ENCODE measurements at places on chromosomes 4 and X.
A peak's percentile ranks its signal among the peaks of the same experiment; 100 is the strongest.

DNA sequence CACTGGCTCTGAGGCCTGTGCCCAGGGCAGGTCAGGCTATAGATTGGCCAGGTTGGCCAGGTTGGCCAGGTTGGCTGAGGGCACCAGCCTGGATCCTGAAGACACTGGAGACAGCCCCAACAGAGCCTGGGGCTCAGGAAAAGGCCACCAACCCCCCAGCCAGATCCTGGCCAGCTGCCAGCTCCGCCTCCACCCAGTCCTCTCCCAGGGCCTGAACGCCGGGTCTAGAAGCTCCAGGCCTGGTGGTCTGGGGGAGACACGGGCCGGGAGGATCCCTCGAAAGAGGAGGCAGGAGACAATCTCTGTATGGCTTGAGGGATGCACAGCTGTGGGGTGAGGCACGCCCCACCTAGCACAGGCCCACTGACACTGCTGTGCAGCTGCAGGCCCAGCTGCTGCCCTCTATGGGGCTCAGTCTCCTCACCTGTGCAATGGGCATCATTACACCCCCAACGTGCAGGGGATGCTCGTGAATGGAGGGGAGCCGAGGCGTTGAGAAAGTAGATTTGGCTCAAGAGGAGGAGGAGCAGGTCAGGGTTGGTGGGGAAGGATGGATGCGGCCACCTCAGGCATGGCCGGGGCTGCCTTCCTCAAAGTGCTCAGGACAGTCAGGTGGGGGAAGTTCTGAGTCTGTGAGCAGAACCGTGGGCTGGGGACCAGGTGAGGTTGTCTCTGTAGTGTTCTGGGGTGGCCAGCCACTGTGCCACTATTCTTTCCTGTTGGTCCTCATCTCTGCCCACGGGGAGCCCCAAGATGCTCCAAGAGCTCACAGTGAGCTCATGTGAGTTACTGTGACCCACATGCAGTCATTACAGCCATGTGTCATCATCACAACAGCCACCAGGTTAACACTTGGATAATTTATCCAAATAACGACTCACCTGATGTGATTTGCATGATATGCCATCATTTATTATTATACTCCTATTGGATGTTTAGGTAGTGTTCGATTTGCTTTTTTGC, 10.8 kb upstream of the GAGE10 start:
- no peak for DNase-seq

DNA sequence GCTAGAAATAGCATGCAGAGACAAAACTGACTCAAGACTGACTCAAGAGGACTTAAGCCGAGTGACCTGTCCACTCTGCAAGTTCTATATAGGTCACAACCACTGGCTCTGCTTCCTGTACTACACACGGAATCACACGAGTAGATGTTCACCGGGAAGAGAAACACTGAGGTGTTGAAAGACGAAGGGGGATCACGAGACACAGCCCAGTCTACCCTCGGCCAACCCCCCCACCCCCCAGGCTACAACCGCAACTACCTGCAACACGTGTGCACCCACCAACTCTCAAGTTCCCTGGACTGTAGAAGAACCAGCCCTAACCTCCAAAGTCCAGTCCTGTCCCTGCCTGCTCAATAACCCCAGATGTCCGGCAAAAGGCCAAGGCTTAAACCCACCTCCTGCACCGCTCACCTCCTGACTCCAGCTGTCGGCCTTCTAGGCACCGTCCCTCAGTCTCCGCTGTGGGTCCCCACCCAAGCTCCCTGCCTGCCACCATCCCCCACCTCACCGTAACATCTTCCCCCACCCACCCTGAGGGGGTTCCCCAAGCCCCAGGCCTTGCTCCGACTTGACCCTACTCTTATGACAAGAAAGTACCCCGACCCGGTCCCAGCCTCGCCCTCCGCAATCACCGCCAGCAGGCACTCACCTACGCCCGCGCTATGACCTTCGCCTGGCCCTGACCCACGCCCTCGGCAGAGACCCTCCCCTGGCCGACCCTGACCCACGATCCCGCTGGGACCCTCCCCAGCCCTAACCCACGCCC, 739 bp downstream of the GAK start:
- peak; percentile 49 for DNase-seq

- DNase-seq, result no peak
Observed at GRCh38 chr4:81981218-81981617, 392.6 kb downstream of the HNRNPD start.

- DNase-seq, result no peak
Observed at GRCh38 chr4:190014771-190015537, 12.1 kb downstream of the FRG2 start.

DNA sequence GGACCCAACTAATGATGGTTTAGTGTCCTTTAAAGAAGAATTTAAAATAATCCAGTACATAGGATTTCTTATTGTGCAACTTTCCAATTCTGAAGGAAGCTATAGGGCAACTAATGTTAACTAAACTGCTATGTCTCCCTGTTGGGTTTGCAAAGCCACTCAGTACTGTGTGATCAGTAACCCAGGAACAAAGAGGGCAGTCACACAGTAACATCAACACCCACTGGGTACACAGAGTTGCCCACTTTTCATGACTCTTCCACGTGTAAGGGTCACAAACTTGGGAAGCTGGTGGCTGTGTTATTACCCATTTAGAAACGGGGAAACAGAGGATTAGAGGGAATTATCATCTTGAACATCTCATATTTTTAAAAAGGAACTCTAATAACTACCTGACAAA, 555.0 kb upstream of the DIPK2B start:
- DNase-seq, result no peak

DNA sequence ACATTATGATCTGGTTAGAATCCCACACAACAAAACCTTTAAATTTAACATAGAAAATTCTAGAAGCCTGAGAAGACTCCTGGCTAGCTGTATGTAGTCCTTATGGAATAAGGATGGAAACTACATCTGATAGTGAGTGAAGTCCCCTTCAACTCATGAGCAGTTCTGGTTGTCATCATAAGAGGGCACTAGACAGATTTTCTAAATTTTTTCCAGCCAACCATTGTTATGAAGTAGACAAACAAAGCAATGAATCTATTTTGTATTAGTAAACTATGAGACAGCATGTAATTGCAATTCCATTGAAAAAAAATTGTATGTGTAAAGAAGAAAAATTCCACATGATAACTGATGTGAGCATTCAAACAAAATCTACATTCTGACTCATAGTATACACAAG, 35.2 kb downstream of the PWWP3B start:
- DNase-seq, result no peak

DNA sequence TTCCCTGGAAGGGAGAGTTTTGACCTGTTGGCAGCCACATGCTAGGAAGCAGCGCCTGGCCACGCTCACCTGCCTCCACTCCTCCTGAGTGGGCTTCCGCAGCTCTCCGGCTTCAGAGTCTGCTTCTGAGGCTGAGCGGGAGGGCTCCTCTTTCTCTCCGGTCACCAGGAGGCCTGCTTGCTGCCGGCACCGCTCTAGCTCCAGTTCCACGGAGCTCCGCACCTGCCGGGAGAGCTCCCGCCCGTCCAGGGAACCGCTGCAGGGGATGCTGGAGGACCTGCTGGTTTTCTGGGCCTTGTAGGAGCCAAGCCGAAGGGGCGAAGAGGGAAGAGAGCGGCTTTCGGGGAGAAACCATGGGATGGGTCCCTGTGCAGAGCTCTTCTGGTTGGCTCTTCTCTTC, 26.0 kb downstream of the PPEF2 start:
- DNase-seq, result no peak

DNA sequence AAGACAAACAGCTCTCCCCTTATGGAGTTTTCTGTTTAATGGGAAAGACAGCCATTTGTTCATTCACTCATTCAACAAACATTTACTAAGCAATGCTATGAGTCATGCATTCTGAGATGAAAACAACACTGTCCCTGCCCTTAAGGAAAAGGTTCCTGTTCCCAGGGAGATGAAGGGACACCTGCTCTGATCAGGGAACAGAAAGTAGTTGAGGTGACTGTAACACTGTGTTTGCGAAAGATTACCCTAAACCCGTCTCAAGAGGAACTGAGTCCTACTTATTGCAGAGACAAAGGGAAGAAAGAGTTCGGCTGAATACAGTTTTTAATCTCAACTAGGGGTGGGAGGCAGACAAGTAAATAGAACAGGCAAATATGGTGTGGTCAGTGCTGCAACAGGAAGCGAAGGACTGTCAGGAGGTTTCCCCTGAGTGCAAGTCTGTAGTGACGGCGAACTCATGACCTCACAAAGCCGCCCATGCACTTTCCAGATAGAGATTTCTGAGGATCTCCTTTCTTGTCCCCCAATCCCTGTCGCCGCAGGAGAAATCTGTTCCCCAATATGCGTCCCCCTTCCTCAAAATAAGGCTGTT, 712 bp downstream of the STX18 start:
- DNase-seq, result no peak
